ENCODE measurements at places on chromosomes 7 and 10.

DNA sequence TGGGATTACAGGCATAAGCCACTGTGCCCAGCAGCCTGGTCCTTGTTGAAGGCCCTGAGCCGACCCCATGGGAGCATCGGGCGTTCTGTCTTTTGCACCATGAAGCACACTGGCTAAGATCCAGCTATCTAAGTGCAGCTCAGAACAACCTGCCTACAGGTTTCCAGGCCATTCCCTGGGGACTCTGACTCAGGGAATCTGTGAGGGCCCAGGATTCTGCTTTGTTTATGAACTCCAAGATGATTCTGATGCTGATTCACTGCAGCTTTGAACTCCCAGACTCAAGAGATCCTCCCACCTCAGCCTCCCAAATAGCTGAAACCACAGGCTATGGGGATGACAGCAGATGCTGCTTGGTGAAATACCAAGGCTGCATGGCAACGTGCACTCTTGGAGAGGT lies 30.2 kb downstream of the NPTX2 start:
- no peak for DNase-seq

GRCh38 chr10:46318799-46319198 lies 32.0 kb downstream of the ANTXRL start:
- DNase-seq = no peak

DNA sequence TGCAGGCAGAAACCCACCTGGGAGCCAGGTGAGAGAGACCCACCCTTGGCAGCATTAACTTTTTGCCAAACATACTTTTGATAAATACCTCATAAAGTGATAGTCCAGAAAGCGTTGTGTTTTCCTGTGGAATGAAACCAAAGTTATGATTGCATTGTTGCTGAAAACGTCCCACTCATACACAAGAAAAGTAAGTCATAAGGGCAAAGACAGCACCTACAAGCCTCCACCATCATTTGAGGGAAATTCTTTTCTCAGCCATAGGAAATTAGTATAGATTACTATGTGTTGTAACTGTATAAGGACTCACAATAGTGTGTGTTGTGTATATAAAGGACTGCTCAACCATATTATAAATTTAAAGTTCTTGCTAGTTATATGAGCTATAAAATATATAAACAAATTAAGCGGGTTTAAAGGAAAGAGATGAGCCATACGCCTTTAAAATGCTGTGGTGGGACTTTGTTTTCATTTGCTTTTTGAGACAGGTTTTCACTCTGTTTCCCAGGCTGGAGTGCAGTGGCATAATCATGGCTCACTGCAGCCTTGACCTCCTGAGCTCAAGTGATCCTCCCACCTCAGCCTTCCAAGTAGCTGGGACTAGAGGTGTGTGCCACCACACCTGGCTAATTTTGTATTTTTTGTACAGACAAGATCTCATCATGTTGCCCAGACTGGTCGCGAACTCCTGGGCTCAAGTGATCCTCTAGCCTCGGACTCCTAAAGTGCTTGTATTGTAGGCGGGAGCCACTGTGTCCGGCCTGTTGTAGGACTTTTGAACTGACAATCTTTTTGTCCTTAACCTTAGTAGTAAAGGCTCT lies 160.8 kb downstream of the PKD1L1 start:
- DNase-seq = no peak

- DNase-seq = no peak
Observed at GRCh38 chr7:106377847-106378361, 93.1 kb upstream of the NAMPT start.

GRCh38 chr10:64996886-64997285 lies 1475.7 kb downstream of the REEP3 start:
- DNase-seq = no peak

Measured in coronary artery (tissue), 2 donors.